ENCODE measurements at places on chromosomes 6 and 20.

DNA sequence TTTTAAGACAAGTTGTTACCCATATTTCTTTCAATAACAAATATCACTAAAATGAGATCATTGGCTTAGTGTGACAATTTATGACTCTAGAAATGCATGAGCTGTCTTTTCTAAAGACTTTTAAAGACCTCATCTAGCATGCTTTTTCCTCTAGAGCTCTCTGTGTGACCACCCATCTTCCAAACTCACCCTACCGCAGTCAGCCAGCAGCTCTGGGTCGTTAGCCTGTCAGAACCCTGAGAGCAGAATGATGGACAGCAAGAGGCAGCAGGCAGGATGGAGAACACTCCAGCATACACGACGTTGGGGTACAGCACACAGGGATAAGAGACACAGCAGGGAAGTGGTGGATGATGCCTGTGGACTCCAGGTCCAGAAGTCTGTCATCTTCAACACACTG is 45.1 kb upstream of the TBX18 start:
- DNase-seq: no peak

DNA sequence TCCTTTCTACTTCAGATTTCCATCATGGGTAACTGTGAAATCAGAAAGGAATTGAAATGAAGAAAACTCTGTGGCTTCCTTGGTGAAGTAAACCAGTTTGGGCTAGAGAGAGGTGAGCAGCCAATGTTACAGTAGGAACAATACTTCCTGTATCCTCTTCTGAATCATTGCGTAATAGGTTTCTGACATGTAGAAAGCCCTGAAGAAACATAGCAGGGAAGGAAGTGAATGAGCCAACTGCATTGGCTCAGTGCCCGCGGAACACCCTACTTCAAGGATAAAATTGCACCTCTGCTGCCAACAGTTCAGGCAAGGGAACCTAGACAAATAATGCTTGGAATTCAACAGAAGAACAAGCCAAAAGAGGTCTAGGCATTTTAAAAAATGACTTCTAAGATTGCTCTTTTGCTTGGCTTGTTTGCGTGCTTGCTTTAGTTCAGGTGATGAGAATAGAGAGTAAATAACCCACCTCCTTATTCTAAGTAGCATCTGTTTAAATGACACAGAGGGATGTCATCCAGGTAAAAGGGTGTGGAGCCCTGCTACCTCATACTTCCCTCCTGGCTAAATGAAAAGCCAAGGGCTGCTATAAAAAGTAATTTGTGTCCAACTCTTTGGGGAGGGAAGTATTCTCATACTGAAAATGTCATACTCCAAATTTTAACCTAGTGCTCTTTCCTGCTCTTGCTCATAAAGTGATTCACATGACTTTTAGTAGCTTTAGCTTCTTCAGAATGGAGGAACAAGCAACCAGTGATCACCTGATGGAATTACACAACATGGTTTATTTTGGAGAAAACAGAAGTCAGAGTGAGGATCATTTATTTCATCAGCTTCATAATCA is 30.0 kb upstream of the AKIRIN2 start:
- DNase-seq: peak; percentile 96

GRCh38 chr6:30171677-30172471 is 8.5 kb downstream of the TRIM15 start:
- DNase-seq: no peak

DNA sequence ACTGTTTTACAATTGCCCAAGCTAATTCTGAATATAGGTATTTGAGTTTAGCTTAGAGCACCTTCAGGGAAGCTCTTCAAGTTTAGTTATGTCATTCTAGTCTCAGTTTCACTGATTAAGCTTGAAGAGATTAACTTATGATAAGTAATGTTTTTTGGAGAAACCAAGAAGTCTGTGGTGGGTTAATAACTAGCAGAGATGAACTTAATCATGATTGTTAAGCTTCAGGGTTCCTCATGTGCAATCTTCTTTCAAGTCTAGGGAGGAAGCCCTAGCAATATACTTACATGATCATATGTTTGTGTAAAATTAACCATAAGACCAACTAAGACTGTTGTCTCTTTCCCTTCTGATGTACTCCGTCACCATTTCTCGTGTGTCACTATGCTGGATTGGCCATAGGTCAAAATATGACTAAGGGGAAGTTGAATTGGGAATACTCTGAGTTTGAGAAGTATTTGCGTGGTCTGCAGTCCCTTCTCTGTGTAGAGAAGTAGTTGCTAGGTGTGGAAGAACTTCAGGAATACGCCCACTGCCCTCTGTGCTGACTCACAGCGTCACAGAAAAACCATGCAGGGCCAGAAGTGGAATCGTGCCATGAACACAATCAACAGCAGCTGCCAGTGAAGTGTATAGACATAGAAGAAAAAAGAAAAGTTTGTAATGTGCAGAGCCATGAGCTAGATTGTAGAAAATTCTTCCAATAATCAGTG is 88.3 kb downstream of the SH3BGRL2 start:
- peak; percentile 58 for DNase-seq

DNA sequence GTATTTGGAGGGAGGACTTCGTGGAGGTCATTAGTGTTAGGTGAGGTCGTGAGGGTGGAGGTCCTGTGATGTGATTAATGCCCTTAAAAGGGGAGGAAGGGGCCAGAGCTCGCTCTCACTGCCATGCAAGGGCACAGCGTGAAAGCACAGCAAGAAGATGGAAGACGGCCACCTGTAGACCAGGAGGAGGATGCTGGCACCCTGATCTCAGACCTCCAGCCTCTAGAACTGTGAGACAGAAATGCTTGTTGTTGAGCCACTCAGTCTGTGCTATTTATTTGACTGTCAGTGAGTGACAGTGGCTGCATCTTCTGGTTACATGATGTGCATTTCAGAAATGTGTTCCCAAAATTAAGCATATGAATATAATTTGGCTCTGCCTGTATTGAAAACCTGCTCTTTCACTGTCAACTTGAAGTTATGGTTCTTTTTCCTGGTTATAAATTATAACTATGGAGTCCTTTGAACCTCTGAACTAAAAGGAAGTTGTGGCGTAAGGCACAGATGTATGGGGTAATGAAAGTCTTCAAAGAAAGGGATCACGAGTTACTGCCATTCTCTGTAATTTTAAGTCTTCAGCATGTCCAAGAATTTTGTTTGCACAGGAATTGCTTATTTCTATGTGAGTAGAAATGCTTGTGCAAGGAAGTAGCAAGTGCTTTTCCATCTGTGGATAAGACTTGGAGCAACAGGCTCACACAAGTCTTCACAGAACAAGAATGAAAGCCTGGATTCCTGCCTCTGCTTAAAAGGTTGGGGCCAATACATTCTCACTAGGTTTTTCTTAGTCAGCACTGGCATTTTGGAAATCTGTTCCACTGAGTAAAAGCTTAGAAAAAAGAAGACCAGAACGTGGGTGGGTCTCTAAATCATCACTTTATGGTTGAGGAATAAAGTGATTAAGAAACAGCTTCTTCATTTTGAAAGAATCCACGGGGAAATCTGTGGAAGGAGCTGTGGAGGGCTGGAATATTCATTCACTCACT is 10.3 kb downstream of the PPP1R14C start:
- DNase-seq: no peak

DNA sequence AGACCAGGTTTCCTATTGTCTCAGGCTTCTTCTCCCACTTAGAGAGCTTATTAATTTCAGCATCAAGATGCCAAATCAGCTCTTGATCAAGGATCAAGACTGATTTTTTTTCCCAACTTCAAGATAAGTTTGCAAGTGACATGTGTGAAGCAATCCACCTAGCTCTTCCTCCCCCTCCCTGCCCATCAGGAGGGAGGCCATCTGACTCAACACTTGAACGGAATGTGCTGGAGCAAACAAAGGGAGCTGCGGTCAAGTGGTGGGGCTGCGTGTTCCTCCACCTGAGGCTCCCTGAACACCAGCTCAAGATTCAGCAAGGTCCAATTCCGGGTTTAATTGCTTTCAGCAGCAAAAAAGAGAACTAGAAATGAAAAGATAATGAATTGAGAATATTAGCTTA is 38.7 kb downstream of the TTI1 start:
- DNase-seq: peak; percentile 30

GRCh38 chr6:87572021-87572420 is 17.8 kb downstream of the RARS2 start:
- DNase-seq: no peak

DNA sequence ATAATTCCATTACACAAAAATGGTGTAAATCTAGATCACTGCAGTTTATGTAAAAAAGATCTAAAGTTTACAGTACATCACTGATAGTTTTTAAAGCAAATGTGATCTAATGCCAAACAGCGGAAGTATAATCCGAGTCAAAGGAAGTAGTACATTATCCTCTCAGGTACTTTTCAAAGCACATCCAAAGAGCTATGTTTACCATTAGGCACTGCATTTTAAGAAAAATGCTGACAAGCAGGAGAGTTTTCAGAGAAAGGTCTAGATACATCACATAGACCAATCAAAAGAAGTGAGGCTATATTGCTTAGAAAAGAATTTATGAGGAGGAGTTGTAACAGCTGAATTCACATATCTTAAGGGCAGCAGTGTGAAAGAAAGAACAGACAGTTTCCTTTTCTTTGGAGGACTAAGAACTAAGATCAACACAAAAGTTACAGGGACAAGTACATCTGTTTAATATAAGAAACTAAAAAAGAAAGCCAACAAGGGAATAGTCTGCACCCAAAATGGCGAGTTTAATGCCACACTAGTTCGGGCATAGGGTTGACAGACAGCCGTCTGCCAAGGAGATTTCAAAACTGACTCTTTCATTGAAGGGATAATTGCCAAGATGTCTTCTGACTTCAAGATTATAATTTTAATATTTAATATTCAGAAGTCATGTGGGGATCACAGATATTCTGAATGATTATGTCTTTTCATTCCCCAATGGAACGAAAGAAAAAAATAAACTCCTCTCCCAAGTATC is 1.4 kb downstream of the ZNF184 start:
- DNase-seq: no peak

GRCh38 chr20:48788486-48789072 is 39.2 kb downstream of the PREX1 start:
- no peak for DNase-seq

GRCh38 chr6:163903541-163903940 is 489.0 kb downstream of the QKI start:
- no peak for DNase-seq

Measured in fibroblast of the conjunctiva (primary cell).